Small intestine (tissue), 16 donors: ENCODE measurements at places on chromosomes 5 and 9.

DNA sequence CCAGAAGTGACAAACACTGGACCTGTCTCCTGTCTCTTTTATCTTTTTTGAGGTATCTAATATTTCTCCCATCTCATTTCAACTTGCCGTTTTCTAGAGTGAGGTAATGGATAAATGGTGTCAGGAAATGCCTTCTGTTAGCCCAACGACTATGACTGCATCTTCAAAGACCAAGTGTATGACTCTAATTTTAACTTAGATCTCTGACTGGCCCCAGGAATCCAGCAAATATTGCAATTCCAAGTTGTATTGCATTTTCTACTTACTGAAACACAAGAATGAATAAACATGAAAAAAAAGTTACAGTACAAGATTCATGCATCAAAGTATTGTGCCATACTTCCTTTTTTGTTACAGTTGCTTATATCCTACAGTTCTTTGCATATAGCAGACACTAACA, 26.3 kb downstream of the SLC28A3 start:
- no peaks in the 10 kb centered on the region for H3K4me1 ChIP-seq
- no peak overlapping the region for H3K4me3 ChIP-seq
- no peaks in the 10 kb centered on the region for H3K27me3 ChIP-seq
- H3K27ac ChIP-seq, result no peak overlapping the region

DNA sequence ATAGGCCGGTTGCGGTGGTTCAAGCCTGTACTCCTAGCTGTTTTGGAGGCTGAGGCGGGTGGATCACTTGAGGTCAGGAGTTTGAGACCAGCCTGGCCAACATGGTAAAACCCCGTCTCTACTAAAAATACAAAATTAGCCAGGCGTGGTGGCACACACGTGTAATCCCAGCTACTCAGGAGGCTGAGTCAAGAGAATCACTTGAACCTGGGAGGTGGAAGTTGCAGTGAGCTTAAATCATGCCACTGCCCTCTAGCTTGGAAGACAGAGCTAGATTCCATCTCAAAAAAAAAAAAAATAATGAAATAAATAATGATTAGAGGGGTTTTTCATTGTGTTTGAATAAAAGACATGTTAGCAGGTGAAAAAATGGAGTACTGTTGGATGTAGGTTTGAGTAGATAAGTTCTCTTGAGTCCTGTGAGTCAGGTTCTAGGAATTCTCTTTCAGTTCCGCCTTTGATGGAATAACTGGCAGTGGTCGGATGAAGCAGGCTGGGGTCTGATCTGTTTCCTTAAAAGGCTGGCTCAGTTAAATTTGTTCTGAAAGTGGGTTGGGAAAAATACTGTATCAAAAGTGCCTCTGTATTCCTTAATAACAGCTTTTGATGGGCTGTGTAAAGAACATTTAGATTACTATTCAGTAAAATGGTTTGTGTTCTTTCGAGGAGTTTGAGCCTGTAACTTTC, 73.2 kb downstream of the AOPEP start:
- H3K4me1 ChIP-seq, result peaks cover 6% of the 10 kb centered on the region
- H3K27ac ChIP-seq, result no peak overlapping the region
- no peak for DNase-seq
- H3K4me3 ChIP-seq, result no peak overlapping the region
- H3K27me3 ChIP-seq, result no peaks in the 10 kb centered on the region
- H3K36me3 ChIP-seq, result no peaks in the 10 kb centered on the region

- no peak overlapping the region for H3K4me3 ChIP-seq
- no peaks in the 10 kb centered on the region for H3K36me3 ChIP-seq
- no peaks in the 10 kb centered on the region for H3K27me3 ChIP-seq
These were observed 757.0 kb upstream of the ADAMTS16 start for GRCh38 chr5:4383102-4383501.

GRCh38 chr9:33453286-33453860, 6.0 kb upstream of the AQP3 start:
- DNase-seq, result no peak
- no peaks in the 10 kb centered on the region for H3K4me1 ChIP-seq
- no peak overlapping the region for H3K27ac ChIP-seq

DNA sequence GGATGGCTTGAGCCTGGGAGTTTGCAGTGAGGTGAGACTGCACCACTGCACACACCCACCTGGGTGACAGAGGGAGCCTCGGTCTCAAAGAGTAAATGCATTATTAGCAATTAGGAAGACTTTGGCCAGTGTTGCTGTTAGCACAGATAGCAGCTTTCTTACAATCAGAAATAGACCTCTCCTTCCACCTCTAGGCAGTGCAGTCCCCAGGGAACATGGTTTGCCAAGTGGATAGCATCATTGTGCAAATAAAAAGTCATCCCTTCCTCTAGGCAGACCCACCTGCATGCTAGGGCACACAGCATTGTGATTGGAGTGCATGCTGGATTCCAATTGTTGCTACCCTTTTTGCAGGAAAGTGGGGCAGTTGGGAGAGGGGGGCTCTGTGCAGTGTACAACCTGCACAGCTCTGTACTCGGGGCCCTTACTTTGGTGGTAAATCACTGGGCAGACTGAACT, 77.9 kb upstream of the KLF9 start:
- H3K27ac ChIP-seq, result no peak overlapping the region
- H3K27me3 ChIP-seq, result no peaks in the 10 kb centered on the region

GRCh38 chr5:130720355-130720754, 444.7 kb downstream of the HINT1 start:
- H3K4me3 ChIP-seq, result no peak overlapping the region
- peak; percentile 25 for DNase-seq
- no peak overlapping the region for H3K27ac ChIP-seq
- no peaks in the 10 kb centered on the region for H3K4me1 ChIP-seq
- no peaks in the 10 kb centered on the region for H3K36me3 ChIP-seq

DNA sequence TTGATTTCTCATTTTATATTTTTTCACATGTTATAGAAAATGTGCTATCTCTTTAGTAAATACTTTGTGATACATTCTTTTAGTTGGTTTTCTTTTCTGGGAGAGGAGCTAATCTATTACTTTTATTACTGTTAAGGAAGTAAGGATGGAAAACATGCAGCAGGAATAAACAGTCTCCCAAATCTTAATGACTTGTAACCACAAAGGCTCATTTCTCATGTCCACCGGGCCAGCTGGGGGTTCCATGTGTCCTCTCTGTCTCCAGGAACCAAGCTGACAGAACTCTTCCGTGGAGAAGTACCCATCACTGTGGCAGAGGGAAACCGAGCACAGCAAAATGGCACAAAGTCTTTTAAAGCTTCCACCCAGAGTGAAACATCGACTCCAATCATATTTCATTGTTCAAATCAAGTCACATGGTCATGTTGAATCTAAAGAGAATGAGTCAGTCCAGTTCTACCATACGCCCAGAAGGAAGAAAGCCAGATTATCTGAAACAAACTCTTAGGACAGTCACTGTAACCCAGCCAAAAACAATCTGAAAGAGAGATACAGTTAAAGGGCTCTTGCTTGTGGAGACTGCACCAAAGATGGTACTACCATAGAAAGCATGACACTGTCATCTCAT, 97.1 kb upstream of the CDH6 start:
- H3K27me3 ChIP-seq, result no peaks in the 10 kb centered on the region
- H3K4me3 ChIP-seq, result no peak overlapping the region
- no peak for DNase-seq
- H3K36me3 ChIP-seq, result no peaks in the 10 kb centered on the region

GRCh38 chr5:163330723-163331668, 106.4 kb upstream of the CCNG1 start:
- no peaks in the 10 kb centered on the region for H3K27me3 ChIP-seq
- H3K4me3 ChIP-seq, result no peak overlapping the region
- H3K36me3 ChIP-seq, result no peaks in the 10 kb centered on the region
- no peak overlapping the region for H3K27ac ChIP-seq
- no peak for DNase-seq

GRCh38 chr5:64690104-64690416, 243 bp upstream of the SHISAL2B start:
- H3K4me3 ChIP-seq, result no peak overlapping the region
- no peaks in the 10 kb centered on the region for H3K36me3 ChIP-seq
- H3K4me1 ChIP-seq, result no peaks in the 10 kb centered on the region
- no peak overlapping the region for H3K27ac ChIP-seq
- peaks cover 38% of the 10 kb centered on the region for H3K27me3 ChIP-seq

GRCh38 chr9:116276651-116277121, 123.1 kb downstream of the PAPPA start:
- no peaks in the 10 kb centered on the region for H3K36me3 ChIP-seq
- no peak overlapping the region for H3K27ac ChIP-seq
- H3K27me3 ChIP-seq, result peaks cover 4% of the 10 kb centered on the region
- no peak overlapping the region for H3K4me3 ChIP-seq
- no peaks in the 10 kb centered on the region for H3K4me1 ChIP-seq
- DNase-seq, result no peak

- no peaks in the 10 kb centered on the region for H3K27me3 ChIP-seq
- no peaks in the 10 kb centered on the region for H3K36me3 ChIP-seq
These were observed 52.0 kb upstream of the DAPK1 start for GRCh38 chr9:87445646-87446045.

GRCh38 chr5:167168971-167169370, 1122.5 kb upstream of the WWC1 start:
- no peak for DNase-seq
- no peaks in the 10 kb centered on the region for H3K4me1 ChIP-seq
- H3K27ac ChIP-seq, result no peak overlapping the region
- no peaks in the 10 kb centered on the region for H3K27me3 ChIP-seq

GRCh38 chr5:136135536-136135935, 2.9 kb downstream of the SMAD5 start:
- H3K4me3 ChIP-seq, result no peak overlapping the region
- no peaks in the 10 kb centered on the region for H3K27me3 ChIP-seq
- no peak overlapping the region for H3K27ac ChIP-seq
- peaks cover 5% of the 10 kb centered on the region for H3K4me1 ChIP-seq
- no peaks in the 10 kb centered on the region for H3K36me3 ChIP-seq
- DNase-seq, result no peak

- H3K36me3 ChIP-seq, result no peaks in the 10 kb centered on the region
- no peak for DNase-seq
- peaks cover 5% of the 10 kb centered on the region for H3K4me1 ChIP-seq
- H3K27me3 ChIP-seq, result no peaks in the 10 kb centered on the region
- no peak overlapping the region for H3K27ac ChIP-seq
These were observed 45.3 kb downstream of the GNA14 start for GRCh38 chr9:77602852-77603251.

GRCh38 chr5:155049569-155050383, 36.2 kb downstream of the KIF4B start:
- H3K4me1 ChIP-seq, result no peaks in the 10 kb centered on the region
- DNase-seq, result peak; percentile 8
- H3K27me3 ChIP-seq, result no peaks in the 10 kb centered on the region
- H3K27ac ChIP-seq, result no peak overlapping the region

- no peaks in the 10 kb centered on the region for H3K4me1 ChIP-seq
- H3K27ac ChIP-seq, result no peak overlapping the region
- no peaks in the 10 kb centered on the region for H3K36me3 ChIP-seq
- peaks cover 26% of the 10 kb centered on the region for H3K27me3 ChIP-seq
These were observed 859 bp upstream of the GRIA1 start for GRCh38 chr5:153489611-153490010.

- H3K36me3 ChIP-seq, result no peaks in the 10 kb centered on the region
- no peak overlapping the region for H3K4me3 ChIP-seq
- no peak overlapping the region for H3K27ac ChIP-seq
- no peak for DNase-seq
- no peaks in the 10 kb centered on the region for H3K4me1 ChIP-seq
These were observed 51.1 kb upstream of the CTNND2 start for GRCh38 chr5:11955331-11955730.

DNA sequence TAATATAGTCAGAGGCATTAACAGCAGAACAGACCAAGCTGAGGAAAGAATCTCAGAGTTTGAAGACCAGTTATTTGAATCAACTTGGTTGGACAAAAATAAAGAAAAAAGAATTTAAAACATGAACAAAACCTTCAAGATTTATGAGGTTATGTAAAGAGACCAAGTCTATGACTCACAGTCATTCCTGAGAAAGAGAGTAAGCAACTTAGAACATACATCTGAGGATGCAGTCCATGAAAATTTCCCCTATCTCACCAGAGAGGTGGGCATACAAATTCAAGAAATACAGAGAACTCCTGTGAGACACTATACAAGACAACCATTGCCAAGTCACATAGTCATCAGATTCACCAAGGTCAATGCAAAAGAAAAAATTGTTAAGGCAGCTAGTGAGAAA, 17.4 kb upstream of the C9orf72 start:
- H3K27ac ChIP-seq, result no peak overlapping the region
- no peaks in the 10 kb centered on the region for H3K36me3 ChIP-seq
- H3K27me3 ChIP-seq, result no peaks in the 10 kb centered on the region
- no peak for DNase-seq
- H3K4me1 ChIP-seq, result no peaks in the 10 kb centered on the region
- no peak overlapping the region for H3K4me3 ChIP-seq

DNA sequence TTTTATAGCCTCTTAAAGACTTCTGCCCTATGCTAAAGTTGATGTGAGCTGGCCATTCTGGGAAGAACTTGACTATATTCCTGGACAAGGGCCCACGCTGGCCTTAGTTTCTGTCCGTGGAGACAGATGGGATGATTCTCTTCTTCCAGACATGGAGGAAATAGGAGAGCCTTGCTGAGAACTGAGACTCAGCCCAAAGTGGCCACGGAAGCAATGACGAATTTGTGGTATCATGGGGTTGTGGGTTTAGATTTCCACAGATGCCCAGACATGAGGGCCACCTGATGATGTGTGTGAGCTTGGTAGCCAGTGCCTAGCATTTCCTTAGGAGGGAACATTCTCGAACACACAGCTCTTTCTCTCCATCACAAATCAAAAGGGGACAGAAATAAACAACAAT, 309.1 kb downstream of the NSG2 start:
- H3K27me3 ChIP-seq, result no peaks in the 10 kb centered on the region
- no peak overlapping the region for H3K4me3 ChIP-seq
- no peak for DNase-seq
- no peaks in the 10 kb centered on the region for H3K36me3 ChIP-seq
- H3K27ac ChIP-seq, result no peak overlapping the region

DNA sequence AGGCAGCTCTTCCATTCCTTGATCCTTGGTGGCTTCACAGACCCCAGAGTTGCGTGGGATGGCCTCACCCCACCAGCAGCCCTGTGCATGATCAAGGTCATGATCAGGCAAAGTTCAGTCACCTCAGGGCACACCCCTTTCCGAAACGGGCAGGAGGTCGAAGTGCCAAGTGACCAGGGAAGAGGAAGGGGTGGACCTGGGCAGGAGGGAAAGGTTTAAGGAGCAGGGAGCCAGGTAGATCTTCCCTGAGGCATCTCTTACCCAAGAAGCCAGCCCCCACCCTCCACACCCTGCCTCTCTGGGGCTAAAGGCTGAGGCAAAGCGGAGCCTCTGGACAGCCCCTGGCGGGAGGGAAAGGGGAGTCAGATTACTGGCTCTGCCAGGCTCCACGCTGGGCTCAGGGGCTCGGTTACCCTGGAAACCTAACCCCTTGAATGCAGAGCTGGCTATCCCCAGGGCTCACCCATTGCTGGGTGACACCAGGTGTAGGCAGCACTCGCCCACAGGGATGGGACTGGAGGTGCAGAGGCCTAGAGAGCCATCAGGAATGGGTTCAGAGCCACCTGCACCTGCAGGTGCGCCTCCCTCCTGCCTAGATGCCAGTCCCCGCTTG, 3.6 kb downstream of the MGAT4B start:
- peaks cover 11% of the 10 kb centered on the region for H3K36me3 ChIP-seq
- peak overlapping the region; percentile 99 for H3K4me3 ChIP-seq
- DNase-seq, result no peak
- H3K27me3 ChIP-seq, result no peaks in the 10 kb centered on the region
- peak overlapping the region; percentile 88 for H3K27ac ChIP-seq

- peaks cover 7% of the 10 kb centered on the region for H3K4me1 ChIP-seq
- no peak overlapping the region for H3K27ac ChIP-seq
- no peak for DNase-seq
- no peak overlapping the region for H3K4me3 ChIP-seq
- H3K36me3 ChIP-seq, result no peaks in the 10 kb centered on the region
These were observed 53.9 kb upstream of the PALM2AKAP2 start for GRCh38 chr9:109726119-109726518.
